ENCODE measurements at places on chromosomes 12 and 14. TPM values are rescaled to one million over a fixed set of nuclear protein-coding genes. Genes with fewer than 3 reads are reported as not detected.

- no peak for DNase-seq
Observed at GRCh38 chr12:112518365-112518735, 99.6 kb downstream of the PTPN11 start.

GRCh38 chr12:54956818-54957641, 27.5 kb downstream of the TESPA1 start:
- no peak for DNase-seq

- no peak for DNase-seq
Observed at GRCh38 chr14:73502017-73502619, 11.4 kb downstream of the RIOX1 start.

GRCh38 chr12:46983959-46984841, 95.2 kb upstream of the PCED1B start:
- no peak for DNase-seq

DNA sequence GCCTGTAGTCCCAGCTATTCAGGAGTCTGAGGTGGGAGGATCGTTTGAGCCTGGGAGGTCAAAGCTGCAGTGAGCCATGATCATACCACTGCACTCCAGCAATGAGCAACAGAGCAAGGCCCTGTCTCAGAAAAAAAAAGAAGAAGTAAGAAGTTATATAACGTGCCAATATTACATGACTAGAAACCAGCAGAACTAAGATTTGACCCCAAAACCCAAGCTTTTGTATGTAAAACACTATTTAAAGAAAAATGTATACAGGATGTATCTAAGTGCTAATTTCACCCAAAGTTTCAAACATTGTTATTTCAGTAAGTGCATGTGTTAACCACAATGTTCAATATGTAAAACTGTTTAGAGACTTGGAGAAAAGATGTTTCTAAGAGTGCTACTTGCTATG, 94.7 kb downstream of the SLC5A8 start:
- DNase-seq: no peak

DNA sequence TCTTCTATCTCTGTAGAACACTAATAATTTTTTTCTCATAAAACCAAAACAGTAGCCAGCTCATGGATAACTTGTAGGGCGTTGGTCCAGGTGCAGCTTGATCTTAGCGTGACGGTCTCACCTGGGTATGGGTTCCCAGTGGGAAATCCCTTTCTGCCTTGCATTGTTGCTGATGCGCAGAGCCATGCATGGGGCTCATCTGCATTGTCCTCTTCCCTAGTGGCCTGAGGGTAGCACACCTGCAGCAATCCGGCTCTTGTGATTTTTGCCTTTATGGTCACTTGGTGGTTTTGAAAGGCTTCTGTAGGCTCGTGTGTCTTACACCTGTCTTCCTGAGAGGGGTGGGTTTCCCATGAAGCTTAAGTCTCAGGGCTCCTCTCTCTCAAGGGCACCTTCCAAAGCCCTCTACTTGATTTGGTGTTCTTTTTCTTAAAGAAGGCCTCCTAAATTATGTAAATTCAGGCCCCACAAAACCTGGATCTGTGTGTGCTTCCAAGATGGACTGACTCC, 130.6 kb downstream of the PRKCH start:
- DNase-seq: no peak

TDRD9 gene
- 20.8 TPM for total RNA-seq

ANHX gene
- total RNA-seq: not detected

PLEKHD1 gene
- total RNA-seq: not detected

Data from right atrium auricular region (tissue), 2 donors.